ENCODE measurements at places on chromosomes 11 and 22.

GRCh38 chr11:46391578-46392420 lies at the start of gene CHRM4:
Gene CHRM4 (minus strand): TSS chr11:46391776. CDS start chr11:46386557, 5,219 bp downstream.
- no peak for DNase-seq

DNA sequence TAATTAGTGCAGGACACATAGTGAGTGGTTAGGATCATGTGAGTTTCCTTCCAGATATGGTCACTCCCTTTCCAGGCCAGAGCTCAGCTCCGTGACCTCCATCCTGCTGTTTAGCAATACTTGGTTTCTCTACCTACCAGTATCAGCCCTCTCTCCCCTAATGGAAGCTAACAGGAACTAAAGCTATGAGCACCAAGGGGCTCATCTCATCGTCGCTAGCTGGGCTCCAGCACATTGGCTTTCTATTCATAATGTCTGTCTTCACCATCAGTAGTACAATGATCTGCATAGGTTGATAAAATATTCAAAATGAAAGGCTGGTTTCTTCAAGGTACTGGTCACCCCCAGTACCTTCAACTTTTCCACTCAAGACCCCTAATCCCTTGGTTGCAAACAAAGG lies 2.4 kb upstream of the GALNT18 start:
- DNase-seq: no peak

GRCh38 chr11:92272651-92273050 lies 48.0 kb downstream of the FAT3 start:
- DNase-seq: no peak

DNA sequence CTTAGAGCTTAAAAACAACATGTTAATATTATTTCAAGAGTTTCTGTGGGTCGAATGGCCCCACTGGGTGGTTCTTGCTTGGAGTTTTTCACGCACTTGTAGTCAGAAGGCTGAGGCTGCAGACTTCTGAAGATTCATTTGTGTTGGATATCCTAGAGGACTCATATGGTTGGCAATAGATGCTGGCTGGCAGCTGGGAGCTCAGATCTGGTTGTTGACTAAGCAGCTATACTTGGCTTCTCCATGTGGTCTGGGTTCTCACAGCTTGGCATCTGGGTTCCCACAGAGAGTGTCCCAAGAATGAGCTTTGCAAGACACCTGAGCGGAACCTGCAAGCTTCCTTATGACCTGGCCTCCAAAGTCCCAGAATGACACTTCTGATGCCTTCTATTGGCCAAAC lies 163.9 kb upstream of the ZC3H12C start:
- no peak for DNase-seq

DNA sequence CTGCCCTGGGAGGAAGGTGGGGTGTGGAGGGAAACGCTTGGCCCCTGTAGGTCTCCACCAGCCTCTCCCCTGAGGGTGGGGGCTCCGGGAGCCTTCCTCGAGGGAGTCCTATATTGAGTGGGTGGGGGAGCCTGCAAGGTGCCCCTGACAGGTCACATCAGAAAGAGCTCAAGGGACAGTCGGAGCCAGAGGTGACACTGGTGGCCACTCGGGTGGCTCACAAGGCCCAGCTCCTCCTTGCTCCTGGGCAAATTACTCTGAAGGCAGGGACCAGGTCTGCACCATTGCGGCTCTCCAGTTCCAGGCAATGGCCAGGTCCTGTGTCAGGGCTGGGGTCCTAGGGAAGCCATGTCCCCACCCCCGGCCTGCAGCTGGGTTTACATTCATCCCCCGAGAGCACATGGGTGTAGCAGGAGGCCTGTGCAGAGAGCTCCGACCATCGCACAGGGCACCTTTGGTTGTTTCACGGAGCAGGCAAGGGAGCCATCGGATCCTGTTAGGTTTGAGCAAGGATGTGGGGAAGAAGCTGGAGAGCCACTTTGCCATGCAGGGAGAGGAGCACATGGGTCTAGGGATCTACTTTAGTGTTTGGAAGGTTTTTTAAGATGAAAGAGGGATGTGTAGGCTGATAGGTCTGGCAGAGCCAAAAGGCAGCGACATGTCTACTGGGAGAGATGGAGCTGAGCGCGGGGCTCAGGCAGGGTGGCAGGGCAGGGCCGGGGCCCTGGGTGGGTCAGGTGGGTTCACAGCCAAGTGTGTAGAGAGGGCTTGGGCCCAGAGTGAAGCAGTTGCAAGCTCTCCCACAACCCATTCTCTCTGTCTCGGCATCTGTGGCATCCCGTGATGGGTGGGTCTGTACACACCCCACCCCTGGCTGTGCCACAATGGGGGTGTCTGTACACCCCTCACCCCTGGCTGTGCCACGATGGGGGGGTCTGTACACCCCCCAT lies 14.8 kb downstream of the CCND1 start:
- no peak for DNase-seq

DNA sequence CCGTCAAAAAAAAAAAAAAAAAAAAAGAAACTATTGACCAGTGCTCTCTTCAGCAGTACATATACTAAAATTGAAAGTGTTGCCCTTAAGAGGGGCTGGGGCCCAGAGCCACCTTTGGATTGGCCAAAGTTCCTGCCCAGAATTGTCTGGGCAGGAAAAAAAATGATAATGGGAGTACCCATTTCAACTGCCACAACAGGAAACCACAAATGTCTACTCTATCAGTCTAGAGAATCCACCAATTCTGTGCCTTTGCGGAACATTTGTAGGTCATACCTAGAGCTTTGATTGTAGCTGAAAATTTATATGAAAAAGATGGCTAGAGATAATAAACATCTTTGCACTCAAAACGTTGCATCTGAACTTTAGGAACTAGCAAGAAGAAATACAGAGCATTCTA lies 69.4 kb downstream of the FAM76B start:
- DNase-seq: no peak

DNA sequence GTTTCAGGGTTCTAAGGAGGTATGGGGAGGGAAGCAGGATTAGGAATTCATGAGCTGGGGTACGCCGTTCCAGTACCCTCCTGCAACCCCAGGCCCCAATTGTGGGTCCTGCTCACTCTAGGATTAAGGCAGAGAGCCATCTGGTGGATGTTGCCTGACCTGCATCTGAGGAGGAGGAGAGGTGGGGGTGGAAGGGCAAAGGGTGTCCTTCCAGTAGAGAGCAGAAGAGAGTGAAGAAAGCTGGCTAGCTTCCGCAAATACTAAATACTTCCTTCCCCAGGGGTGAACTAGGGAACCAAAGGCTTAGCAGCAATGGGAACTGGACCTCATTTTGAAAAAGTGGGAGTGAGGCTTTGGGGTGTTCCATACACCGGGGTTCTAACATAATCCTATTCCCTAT lies 10.6 kb downstream of the LRRC51 start:
- peak; percentile 51 for DNase-seq

- DNase-seq: no peak
Measured at GRCh38 chr11:33160587-33160986, 693 bp downstream of the CSTF3 start.

GRCh38 chr22:48488611-48489511 lies 1338.8 kb downstream of the BRD1 start:
- DNase-seq: no peak

- DNase-seq: no peak
Measured at GRCh38 chr11:75655605-75656004, 13.2 kb downstream of the MAP6 start.

GRCh38 chr11:91876746-91877145 lies 347.9 kb upstream of the FAT3 start:
- no peak for DNase-seq

DNA sequence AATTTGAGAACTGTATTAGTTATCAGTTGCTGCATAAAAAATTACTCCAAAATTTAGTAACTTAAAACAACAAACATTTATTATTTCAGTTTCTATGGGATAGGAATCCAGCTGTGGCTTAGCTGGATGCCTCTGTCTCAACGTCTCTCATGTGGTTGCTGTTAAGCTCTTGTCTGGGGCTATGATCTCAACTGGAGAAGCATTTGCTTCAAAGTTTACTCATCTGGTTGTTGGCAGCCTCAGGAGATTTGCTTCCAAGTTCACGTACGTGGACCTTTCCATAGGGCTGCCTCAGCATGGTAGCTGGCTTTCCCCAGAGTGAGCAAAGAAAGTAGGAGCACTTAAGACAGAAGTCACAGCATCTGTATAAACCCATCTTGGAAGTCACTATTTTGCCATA lies 144.9 kb upstream of the SESN3 start:
- DNase-seq: no peak

DNA sequence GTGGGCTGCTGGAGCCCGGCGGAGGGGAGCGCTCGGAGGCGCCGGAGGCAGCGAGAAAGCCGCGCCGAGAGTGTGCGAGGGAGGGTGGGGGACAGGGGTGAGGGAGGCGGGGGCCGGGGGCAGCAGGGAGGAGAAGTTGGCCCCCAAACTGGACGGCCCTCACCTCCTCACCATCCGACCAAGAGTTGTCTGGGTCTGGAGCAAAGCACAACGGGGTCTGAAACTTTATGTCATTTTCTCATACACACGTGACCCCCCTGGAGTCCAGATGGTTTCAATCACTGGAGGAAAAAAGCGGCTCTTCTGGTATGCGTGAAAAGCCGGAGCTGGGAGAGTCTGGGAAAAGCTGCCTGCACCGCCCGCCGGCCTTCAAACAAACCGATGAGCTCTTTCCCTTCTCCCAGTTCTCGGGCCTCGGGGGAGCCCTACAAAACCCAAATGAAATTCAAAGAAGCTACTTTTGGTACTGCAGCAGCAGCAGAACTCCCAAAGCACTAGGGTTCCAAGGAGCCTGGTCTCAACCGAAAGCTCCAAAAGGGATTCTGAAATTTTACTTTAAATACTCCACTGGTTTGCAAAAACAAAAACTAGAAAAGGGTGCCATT lies 39.7 kb upstream of the AKIP1 start:
- DNase-seq: no peak

DNA sequence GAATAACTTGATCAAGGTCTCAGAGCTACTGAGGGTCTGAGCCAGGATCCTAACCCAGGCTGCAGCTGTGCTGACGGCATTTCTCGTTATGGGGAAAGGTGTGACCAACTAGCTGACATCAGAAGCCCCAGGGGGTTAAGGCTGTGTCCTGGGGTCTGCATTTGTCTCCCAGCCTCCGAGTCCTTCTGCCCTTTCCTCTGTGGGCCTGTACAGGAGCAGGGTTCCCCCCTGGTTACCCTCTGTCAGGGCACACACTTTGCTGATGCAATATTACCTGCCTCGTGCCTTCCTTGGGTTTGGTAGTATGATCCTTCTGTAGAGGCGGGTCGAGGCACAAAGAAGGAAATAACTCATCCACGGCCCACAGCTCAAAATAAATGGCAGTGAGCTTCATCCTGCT lies 183.0 kb downstream of the TBC1D22A start:
- DNase-seq: no peak

- DNase-seq: no peak
Measured at GRCh38 chr11:107787733-107788132, 70.9 kb downstream of the SLC35F2 start.

GRCh38 chr11:16767137-16767536 lies 28.7 kb downstream of the C11orf58 start:
- no peak for DNase-seq

DNA sequence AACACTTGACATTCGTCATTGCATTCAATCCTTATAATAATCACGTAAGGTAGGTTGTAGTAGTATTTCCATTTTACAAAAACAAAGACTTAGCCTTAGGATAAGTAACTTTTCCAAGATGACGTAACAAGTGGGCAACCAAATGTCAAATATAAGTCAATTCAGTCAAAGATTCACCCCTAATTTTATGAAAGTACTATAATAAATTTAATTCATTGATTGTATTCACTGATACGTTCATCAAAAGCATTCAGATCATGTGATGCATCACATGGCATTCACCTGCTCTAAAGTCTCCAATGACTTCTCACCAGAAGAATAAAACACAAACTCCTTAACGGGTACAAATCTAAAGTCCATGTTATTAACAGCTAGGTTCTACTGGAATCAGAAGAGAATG lies 2.1 kb downstream of the KIF18A start:
- DNase-seq: no peak

- DNase-seq: no peak
Measured at GRCh38 chr11:47529951-47530350, 23.0 kb downstream of the CELF1 start.

DNA sequence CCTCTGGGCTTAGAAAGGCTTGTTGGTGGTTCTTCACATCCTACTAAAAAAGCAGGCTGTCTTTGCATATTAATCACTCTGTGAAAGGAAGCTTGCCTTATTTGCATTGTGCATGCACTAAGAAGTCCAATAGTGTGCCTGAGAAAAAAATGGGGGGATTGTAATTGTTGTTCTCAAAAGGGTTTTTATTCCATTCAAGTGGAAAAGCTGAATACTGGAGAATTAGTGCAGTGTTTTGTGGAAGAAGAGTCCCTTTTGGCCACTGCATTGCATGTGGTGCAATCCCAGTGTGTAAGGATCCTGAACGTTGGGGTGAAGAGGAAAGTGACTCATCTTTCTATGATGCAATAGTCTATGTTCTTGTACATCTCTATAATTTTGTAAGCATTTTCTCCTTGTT lies 16.5 kb downstream of the NCAM1 start:
- no peak for DNase-seq

- no peak for DNase-seq
Measured at GRCh38 chr22:42292732-42293520, 22.5 kb upstream of the TCF20 start.

DNA sequence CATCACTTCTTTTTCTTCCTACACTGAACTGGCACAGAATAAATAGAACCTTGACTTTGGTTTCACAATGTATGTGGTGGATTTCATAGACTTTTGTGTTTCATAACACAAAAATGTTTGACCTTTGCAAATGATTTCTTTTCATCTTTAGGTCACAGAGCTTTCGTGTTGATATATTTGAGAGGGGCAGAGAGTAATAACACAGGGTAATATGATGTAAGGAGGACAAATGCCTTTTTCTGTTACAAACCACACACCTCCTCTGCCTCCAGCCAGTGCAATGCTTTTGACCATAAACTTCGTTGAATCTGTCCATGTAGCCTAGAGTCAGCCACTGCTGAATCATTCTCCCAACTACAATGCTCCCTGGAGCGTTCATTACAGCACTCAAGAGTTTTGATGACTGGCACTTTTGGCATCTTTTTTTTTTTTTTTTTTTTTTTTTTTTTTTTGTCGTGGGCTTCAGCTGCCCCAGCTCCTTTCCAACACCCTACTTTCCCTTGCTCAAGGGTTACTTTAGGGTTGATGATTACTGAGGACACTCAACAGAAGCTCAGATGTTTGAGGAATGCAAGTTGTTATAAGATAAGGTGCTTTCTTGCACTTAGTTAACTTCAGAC lies 11.4 kb upstream of the CAT start:
- no peak for DNase-seq

- DNase-seq: no peak
Measured at GRCh38 chr11:57562596-57562995, 4.9 kb downstream of the UBE2L6 start.

All from stimulated activated CD4-positive, alpha-beta T cell treated with anti-CD3 and anti-CD28 coated beads, Interleukin-12 subunit alpha, Interleukin-12 subunit beta, amount 100 ng/mL, for 24 hours (primary cell).